Epithelial cell of esophagus (primary cell): ENCODE measurements at places on chromosomes 2 and 18.
A peak's percentile ranks its signal among the peaks of the same experiment; 100 is the strongest.

DNA sequence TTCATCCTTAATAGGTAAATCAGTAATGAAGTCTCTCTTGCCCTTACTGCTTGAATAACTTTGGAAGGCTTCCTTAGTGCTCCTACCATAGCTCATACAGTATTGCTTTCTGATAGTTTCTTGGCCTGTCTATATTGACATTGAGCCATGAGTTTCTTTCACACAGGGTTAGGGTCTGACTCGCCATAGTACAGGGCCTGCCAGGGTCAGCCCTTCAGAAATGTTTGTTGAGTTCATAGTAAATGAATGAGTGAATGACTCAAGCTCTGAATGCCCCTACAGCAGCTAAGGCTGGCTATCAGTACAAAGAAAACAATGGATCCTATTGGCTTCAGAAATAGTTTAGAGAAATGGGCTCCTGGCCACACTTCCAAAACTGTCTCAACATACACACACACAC, 65.0 kb upstream of the LRATD1 start:
- peak; percentile 37 for DNase-seq

GRCh38 chr2:9211496-9211895, 4.9 kb downstream of the ASAP2 start:
- no peak for DNase-seq

DNA sequence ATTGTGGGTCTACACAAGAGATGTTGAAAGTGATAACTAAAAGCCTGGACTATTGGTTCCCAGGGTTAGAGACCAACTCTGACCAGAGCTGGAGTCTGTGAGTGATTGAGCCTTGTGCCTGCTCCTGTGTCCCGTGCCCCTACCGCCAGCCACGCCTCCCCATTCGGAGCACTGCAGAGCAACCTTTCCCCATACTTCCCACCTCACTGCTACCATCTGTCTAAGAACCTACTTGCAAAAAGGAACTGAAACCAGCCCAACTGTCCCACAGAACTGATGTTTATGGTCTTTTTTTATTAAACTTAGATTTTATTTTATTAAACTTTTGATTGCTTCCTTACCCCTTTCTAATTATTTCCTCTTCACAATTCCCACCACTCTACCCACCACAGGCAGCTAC, 300.3 kb upstream of the MGAT5 start:
- DNase-seq = no peak

GRCh38 chr2:143839456-143839855, 680.5 kb downstream of the ZEB2 start:
- no peak for DNase-seq

DNA sequence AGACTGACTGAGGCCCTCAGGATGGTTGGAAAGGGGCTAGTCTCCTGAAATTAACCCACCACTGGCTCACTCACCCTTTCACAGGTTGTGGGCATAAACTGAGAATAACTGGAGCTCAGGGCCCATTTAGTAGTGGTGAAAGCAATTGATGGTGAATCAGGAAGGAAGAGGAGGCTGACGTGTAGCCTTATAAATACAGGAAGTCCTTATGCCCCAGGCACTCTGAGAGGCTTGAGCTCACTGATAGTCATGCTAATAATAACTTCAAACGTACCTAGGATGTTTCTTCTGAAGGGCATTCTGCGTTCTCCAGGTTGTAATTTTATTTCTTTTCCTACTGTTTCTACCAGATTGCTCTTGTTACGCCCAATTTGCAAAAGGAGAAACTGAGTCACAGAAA, 328.4 kb downstream of the CLIP4 start:
- DNase-seq = peak; percentile 92

GRCh38 chr2:24838541-24838940, 45.3 kb downstream of the CENPO start:
- DNase-seq = no peak

DNA sequence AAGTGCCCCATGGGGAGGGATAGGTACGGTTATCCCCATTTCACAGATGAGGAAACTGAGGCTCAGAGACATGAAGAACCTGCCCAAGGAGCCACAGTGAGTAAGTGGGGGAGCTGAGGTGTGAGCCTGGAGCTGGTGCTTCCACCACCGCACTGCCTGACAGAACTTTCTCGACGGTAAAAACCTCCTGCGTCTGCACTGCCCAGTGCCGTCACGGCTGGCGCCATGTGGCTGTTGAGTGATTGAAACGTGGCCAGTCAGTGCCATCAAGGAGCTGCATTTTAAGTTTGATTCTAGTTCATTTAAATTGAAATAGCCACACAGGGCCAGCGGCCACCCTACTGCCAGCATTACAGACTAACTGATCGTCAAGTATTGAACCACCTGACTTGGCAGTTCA, 217.1 kb downstream of the AGAP1 start:
- no peak for DNase-seq

GRCh38 chr18:48997985-48998831, 47.4 kb upstream of the SMAD7 start:
- peak; percentile 97 for DNase-seq

GRCh38 chr18:48391868-48392267, 17.3 kb downstream of the ZBTB7C start:
- DNase-seq = no peak

DNA sequence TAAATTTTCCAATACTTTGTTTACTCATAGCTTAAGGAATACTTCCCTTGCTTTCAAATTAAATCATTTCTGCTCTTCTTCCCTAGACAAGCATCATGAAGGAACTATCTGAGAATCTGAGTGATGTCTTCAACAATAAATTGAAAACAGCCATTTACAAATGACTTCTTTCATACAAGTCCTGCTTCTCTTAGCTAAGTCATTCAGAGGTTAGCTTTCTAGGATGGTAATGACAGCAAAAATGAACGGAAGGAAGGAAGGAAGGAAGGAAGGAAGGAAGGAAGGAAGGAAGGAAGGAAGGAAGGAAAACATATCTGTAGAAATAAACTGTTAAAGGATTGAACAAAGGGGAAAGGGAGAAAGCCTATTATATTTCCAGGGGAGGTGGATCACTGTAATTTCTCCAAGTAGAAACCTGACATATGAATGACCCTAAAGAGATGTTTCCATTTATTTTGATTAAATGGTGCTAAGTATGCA, 335.0 kb upstream of the KYNU start:
- DNase-seq = no peak

GRCh38 chr18:9353596-9353995, 19.0 kb downstream of the TWSG1 start:
- peak; percentile 20 for DNase-seq

DNA sequence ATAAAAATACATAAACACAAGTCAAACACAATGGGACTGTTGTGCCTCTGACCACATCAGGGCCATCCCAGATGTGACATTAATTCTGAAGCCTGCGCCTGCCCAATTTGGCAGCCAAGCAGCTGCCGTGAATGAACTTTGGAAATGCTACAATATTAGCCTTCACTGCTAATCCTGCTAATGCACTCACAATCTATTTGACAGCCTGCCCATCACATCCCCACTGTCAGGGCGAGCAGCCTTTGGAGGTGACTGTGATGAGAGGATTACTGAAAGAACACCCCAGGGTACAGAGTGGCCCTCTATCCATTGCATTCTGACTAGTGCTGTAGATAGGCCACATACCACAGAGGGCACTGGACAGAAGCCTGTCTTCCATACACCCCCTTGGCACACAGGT, 21.6 kb downstream of the OSR1 start:
- DNase-seq = no peak

- DNase-seq = no peak
Observed at GRCh38 chr18:64668461-64668962, 519.6 kb upstream of the LINC00305 start.

- no peak for DNase-seq
Observed at GRCh38 chr2:136705336-136705735, 60.0 kb upstream of the THSD7B start.

- DNase-seq = peak; percentile 93
Observed at GRCh38 chr2:172995323-172996244, 80.1 kb upstream of the MAP3K20 start.

- no peak for DNase-seq
Observed at GRCh38 chr2:238286987-238287736, 1.2 kb downstream of the PER2 start.

DNA sequence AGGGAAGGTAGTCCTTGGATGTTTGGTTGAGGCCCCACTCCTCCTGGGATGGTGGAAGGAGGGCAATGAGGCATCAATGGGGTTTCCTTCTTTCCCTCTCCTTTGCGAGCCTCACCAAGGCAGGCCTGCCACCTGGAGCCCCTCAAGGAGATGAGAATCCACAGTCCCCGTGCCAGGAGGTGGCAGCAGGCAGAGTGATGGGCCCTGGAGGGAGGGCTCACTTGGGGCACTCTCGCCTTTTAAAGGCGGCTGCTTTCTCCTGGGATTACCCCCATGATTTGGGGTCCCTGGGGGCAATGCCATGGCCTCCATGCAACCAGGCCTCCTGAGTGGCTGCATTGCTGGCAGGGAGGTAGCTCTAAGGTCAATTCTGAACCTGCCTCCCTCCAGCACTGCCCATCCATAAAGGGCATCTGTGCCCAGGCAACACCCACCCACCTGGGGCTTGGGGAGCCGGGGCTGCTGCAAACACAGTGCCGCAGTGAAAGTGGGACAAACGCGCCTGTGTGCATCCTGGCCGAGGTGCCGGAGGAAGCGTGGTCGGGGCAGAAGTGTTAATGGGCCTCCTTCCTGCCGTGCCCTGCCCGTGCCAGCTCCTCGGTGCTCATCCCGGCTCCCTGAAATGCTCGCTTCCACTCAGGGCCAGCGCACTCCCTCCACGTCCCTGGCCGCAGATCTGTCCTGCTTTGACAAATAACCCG, 55.9 kb downstream of the ZFP36L2 start:
- no peak for DNase-seq

DNA sequence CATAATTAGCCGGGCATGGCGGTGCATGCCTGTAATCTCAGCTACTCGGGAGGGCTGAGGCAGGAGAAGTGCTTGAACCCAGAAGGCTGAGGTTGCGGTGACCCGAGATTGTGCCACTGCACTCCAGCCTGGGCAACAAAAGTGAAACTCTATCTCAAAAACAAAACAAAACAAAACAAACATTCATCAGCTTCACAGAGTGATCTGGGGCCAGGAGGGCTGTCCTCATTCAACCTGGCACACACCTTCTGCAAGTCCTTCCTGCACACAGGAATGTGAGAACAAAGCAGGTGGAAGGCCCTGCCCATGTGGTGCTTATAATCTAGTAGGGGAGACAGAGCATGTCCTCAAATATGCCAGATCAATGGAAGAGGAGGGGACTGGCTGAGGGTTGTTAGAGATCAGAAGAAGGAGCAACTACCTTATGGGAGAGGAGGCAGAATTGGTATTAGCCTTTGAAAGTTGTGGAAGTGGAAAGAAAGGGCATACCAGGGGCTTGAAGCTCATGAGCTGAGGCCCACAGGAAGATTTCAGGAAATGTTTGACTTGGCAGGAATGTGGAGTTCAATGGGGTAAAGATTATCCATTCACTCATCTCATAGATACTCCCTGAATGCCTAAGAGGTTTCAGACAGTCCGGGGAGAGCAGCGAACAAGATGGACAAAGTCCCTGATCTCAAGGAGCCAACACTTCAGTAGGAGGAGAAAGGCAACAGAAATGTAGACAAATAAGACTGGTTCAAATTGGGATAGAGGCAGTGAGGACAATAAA, 155.3 kb upstream of the SIX3 start:
- no peak for DNase-seq

- no peak for DNase-seq
Observed at GRCh38 chr2:109437325-109438090, 176.3 kb downstream of the SEPTIN10 start.

GRCh38 chr18:49167084-49167483, 216.3 kb upstream of the SMAD7 start:
- no peak for DNase-seq

- DNase-seq = peak; percentile 75
Observed at GRCh38 chr2:215680605-215681598, 245.0 kb upstream of the FN1 start.

DNA sequence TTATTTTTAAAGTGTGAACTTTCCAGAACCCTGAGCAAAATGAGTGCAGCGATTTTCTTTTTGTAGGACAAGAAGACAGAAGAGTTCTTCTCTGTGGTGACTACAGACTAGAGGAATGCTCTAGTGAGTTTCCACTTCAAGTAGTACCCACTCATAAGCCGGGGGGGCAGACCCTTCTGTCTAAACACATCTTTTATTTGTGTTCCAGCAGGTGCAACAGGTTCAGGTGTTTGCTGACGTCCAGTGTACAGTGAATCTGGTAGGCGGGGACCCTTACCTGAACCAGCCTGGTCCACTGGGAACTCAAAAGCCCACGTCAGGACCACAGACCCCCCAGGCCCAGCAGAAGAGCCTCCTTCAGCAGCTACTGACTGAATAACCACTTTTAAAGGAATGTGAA, 25.2 kb downstream of the PTRHD1 start:
- no peak for DNase-seq

DNA sequence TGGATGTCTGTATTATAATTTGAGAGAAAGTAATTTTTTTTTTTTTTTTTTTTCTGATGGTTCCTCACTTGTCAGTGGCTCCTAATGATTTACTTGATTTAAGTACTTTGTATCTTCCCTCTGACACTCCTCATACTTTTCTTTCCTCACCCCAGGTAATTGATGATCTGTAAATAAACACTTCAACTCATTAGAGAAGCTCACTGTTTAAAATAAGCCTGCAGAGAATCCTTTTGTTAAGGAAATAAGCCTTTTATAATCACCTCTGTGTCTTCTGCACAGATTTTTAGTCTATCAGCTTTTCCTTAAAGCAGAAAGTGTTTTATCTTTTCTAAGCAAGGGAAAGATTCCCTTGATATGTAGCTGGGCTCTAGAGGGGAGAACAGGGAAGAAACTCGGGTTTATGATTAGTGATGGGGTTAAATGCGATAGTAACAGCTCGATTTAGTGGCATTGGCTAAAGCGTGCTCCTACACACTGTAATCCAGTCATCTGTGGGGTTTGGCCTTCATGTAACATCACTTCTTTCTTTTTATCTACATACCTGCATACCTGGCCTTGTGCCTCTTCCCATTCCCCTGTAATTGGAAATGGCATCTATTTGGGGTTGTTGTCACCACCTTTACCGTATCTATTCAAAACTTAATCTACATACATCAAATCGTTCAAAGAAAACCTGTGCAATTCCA, 60.1 kb upstream of the LRRTM1 start:
- no peak for DNase-seq

DNA sequence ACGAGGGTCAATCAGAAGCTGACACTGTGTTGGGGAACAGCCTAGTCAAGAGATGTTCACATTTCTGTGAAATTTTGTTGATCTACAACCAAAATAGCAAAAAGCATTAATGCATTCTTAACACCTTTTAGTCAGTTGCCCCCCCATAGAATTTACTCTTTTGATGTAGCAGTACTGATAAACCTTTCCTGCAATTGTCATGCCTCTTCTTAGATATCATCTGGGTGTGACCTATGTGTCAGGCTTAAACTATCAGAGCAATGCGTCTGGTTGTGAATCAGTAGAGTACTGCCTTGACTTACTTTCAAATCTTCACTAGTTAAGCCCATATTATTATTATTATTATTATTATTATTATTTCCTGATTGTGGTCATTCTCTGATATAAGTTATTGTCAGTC, 61.9 kb downstream of the GREB1L start:
- peak; percentile 68 for DNase-seq

DNA sequence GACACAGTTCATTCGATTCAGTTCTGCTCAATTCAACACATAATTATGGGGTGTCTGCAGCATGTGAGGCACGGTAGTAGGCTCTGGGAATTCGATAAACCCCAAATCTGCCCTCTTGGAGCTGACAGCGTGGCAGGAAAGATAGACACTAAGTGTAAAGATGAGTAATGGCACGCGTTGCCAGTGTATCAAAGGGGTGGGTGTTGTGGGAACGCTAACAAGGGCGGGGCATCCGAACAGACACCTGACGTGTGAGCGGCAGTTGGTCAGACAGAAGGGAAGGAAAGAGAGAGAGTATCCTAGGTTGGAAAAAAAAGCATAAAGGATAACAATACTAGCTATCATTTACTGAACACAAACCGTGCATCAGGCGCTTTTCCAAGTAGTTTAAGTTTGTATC, 125.7 kb upstream of the HAAO start:
- DNase-seq = no peak

- peak; percentile 100 for DNase-seq
Observed at GRCh38 chr2:181977661-181978350, 7.8 kb upstream of the PPP1R1C start.
